ENCODE measurements at places on chromosomes 11 and 22.

DNA sequence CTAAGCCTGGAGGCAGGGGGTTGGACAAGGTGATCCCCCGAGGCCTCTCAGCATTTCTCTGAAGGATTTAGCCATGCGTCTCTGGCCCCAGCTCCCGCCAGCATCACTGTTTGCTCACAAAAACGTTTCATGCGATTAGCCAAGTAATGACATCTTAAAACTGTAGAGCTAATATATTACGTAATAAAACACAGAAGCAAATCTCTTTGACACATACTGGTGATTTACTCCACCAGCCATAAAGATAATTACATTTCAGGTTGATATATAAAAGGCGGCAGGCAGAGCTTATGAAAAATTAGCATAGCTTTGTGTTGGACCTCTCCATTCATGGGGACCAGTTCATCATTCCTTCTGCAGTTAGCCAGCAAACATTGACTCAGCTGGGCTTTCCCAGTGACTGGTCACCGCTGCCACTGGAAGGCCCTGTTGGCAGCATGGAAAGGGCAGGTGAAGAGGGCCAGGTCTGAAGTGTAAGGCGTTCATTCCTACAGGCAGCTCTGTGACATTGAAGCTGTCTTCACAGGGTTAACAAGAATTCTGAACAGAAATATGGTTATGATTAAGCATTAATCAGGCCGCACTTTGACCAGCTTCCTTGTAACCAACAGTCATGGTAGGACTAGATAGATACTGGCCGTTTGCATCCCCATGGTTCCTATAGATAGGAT is 150.3 kb downstream of the NECTIN1 start:
- DNase-seq = peak; percentile 43

- DNase-seq = no peak
Observed at GRCh38 chr11:10484461-10485180, 29.6 kb downstream of the AMPD3 start.

- DNase-seq = no peak
Observed at GRCh38 chr11:69657911-69658625, 17.1 kb downstream of the LTO1 start.

DNA sequence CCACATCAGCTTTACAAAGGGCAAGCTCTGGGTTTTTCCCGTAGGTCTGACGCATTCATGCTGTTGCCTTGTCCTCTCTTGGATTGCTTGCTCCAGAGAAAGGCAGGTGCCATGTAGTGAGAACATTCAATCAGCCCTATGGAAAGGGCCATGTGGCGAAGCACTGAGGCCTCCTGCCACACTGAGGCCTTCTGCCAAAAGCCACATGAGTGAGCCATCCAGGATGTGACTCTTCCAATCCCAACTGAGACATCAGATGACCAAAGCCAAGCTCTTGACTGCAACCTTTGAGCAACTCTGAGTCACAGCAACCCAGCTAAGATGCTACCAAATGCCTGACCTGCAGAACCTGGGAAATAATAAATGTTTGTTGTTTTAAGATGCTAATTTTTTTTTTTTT is 9.0 kb upstream of the PANX3 start:
- no peak for DNase-seq

DNA sequence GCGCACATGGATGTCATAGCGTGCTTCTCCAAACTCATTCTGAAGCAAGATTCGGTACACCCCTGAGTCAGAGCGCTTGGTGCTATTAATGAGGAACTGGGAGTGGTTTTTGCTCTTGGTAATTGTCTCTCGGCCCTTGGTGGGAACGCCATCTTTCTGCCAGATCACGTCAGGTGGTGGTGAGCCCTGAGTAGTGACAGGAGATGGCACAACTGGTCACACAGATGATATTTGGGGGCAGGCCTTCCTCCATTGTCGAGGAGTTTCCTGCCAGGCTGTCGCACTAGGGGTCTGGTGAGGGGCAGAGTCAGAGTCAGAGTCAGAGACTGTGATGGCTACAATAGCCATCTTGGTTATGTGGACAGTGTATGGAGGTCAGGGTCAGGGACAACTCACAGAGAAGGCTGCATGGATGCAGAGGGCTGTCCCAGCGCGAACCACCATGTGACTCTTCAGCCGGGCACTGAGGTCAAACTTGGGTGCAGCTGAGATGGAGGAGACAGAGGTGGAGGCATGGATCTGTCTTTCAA is 9.3 kb downstream of the TMEM86A start:
- no peak for DNase-seq

GRCh38 chr11:114213622-114214021 is 82.6 kb upstream of the NNMT start:
- no peak for DNase-seq

- no peak for DNase-seq
Observed at GRCh38 chr11:77081976-77082836, 15.4 kb downstream of the CAPN5 start.

DNA sequence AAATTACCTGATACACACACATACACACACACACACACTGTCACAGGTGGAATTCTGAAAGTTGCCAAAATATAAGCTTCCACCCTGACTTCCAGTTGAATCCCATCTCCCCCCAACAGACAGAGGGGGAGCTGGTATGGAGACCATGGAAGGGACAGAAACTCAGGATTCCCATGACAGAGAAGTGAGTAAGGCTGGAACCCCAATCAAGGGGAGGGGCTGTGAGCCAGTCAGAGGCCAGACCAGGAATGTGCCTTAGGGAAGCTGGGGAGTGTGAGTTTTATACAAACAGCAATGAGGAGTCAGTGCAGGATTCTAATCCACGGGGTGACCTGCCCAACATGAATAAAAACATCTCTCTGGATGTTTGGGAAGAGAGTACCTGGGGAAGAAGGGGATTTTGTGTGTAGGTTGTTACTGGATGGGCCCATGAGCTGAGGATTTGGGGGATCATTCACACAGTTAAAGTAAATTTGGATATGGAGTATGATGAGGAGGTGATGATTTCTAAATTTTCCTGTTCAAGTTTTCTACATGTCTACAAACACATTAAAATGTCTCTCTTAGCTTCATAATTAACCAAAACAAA is 38.7 kb upstream of the TOP3B start:
- DNase-seq = no peak

- no peak for DNase-seq
Observed at GRCh38 chr11:134566311-134566710, 154.3 kb upstream of the B3GAT1 start.

DNA sequence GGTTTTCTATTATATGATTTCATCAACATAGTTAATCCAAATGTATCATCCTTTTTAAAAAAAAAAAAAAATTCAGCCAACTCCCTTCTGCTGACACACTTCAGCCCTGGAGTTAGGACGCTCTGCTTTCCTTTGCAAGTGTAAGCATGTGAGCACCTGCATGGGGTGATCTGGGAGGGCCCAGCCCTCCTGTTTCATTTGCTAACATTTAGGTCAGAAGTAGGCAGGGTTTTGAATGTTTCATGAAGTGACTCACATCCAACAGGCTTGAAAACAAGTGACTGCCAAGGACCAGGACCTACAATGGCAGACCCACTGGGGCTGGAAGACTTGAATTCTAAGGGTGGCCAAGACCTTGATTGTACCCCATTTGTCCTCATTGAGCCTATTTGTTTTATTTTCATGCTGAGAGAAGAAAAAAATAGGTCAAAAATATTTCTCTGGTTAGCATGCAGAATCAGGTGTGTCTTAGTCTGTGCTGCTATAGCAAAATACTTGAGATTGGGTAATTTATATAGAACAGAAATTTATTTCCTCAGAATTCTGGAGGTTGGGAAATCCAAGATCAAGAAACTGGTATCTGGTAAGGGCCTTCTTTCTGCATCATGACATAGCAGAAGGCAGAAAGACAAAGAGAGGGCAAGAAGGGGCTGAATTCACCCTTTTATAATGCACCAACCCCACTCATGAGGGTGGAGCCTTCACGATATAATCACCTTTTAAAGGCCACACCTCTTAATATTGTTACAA is 137.6 kb downstream of the CD44 start:
- no peak for DNase-seq

DNA sequence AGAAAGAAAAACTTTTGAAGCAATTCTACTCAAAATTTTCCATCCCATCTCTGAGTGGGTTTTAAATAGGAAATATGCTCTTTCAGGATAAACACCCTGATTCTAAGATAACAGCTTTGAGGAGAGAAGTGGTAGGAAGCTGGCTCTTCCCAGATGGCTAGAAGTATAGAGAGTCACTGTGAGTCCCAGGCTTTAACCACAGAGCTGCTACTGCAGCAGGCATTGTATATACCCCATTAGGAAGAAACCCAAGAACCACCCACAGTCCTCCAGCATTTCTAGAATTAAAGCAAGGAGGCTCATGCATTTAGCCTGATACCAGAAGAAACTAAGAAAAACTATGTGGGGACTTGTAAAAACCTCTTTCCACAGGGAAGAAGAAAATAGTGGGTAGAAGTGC is 1405.6 kb upstream of the TENM4 start:
- no peak for DNase-seq

GRCh38 chr11:71076525-71077304 is 175.7 kb downstream of the SHANK2 start:
- no peak for DNase-seq

DNA sequence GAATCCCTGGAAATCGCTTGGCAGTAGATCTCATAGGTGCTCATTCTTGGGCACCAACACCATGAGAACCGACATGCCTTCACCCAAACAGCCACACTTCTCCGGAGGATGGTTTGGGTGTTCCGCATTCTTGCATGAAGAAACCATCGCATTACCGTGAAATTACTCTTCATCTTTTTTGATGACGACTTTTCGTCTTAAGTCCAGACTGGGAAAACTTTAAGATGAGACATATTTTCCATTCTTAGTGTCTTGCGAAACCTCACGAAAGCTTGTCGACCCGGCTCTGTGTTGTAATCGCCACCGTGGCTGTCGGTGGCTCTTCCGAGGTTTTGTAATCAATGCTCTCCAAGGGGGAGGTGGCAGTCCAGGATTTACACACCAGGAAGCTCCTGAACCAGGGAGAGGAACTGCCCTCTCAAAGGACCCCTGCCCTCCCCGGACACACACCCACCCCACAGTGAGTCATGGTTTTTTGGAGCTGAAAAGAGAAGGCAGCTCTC is 1.7 kb downstream of the TOM1 start:
- no peak for DNase-seq

DNA sequence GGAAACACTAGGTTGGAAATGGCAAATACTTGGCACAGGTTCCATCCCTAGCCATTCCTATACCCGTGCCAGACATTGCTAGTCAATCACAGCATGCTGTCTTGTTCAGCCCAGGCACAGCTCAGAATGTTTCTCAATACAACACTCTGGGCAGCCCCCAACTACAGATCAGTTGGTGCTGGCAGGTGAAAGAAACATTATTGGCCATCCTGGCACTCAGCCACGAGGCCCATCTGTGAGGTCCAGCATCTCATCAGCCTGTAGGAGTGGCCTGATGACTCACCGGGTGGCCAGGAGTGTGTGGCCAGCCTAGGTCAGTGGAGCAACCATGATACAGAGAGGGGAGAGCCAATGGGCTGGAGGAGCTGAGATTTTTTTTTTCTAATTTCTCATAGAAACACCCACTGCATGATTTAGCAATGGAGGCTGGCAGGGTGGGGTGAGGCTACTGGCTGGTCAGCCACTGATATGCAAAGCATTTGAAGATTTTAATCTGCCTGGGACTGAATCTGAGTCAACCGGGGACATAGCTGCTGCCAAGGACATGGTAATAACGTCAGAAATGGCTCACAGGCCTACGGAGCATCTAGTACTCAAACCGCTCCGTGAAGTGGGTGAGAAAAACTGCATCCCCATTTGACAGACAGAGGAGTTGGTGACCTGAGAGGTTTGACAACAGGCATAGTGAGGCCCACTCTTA is 5.4 kb downstream of the MYO18B start:
- peak; percentile 69 for DNase-seq

DNA sequence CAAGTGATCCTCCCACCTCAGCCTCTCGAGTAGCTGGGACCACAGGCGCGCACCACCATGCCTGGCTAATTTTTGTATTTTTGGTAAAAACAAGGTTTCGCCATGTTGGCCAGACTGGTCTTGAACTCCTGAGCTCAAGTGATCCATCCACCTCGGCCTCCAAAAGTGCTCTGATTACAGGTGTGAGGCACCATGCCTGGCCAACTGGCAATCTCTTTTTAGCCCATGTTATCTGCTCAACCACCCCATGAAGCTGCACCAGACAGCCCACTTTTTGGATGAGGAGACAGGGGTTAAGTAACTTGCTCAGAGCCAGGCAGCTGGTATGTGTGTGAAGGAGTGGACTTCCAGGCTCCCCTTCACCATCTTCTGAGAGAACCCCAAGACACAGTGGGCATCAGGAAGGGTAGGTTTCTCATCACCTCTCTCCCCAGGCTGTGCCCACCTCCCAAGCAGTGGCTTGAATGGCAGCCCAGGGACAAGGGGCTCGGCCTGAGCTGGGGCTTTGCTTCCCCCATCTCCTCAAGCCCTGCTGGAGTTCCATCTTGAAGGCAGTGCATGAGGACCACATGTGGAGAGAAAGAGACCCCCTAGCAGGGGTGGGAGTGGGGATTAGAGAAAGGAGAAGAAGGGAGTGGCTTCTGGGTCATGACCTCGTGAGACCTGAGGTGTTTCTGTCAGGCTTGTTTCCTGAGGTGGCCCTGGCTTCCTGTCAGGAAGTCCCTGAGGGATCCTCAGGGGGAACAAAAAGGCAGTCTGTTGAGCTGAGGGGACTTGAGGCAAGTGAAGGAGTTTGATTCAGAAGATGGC is 87.5 kb upstream of the PARVA start:
- DNase-seq = no peak

DNA sequence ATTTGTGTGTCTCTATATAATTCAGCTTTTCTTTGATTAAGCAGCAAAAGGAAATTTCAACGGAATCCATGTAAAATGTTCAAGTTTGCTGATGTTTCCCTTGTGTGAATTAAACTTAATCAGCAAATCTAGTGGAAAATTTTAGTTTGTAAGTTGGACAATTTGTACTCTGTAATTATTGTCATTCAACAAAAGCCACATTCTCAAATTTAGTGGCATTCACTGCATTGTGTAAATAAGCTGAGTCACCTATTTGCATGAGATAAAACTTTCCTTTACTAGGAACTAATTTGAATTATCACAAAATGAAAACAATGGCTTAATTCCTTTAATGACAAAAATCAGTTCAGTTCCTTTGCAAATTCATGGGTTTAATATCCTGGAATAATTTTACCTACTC is 784.2 kb upstream of the CCDC179 start:
- no peak for DNase-seq

DNA sequence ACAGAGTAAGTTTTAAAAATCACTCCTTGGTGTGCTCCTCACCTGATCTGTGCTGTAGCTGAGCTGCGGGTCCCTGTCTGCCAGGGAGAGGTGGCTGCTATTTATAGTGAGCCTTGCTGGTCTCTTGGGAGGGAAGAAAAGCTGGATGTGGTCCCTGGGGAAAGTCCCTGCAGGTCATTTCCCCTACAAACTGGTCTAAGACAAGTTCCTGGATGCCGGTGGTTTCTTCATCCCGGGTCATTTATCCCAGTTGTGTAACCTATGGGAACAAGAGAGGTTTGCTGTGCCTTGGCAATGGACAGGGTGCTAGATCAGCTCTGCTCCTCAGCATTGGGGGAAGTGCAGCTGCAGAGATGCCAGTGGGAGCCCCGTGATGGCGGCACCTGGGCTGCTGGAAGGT is at the start of gene SAA2:
TSS of gene SAA2 (minus strand) at position 108 of the 400 bp plus-strand sequence. CDS start 657 bp downstream, outside the sequence.
- no peak for DNase-seq

- no peak for DNase-seq
Observed at GRCh38 chr22:31465307-31465706, 24.3 kb downstream of the EIF4ENIF1 start.

Measured in SHP77 treated with DMSO at 0.1 percent for 48 hours (cell line).